Pulmonary artery endothelial cell (primary cell): ENCODE measurements at places on chromosomes 16 and 17. TPM values are rescaled to one million over a fixed set of nuclear protein-coding genes. Genes with fewer than 3 reads are reported as not detected.

ST6GALNAC2 gene
- 0.66 and 1.7 TPM in 2 replicates for total RNA-seq

ASB16 gene
- not detected in 2 replicates for total RNA-seq

XPO6 gene
- 76.8 and 106 TPM in 2 replicates for total RNA-seq

CLEC3A gene
- total RNA-seq: not detected in 2 replicates

DNA sequence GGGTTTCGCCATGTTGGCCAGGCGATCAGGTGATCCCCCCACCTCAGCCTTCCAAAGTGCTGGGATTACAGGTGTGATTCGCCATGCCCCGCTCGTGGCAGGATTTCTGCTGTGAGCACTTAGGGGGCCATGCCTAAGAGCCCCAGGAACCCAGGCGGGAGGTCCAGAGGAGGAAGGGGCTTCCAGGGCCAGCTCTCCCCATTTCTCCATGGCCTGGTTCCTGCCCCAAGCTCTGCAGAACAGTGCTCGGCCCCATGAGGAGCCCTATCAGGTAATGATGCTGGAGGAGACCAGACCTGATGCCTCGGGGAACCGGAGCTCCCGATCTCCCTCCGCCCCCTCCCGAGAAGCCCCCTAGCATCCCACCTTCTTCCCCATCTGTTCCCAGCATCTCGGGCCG is 53.6 kb downstream of the RMI2 start:
- DNase-seq: no peak

GRCh38 chr17:74599023-74599399 is 6.9 kb upstream of the CD300LD start:
- no peak for DNase-seq

DNA sequence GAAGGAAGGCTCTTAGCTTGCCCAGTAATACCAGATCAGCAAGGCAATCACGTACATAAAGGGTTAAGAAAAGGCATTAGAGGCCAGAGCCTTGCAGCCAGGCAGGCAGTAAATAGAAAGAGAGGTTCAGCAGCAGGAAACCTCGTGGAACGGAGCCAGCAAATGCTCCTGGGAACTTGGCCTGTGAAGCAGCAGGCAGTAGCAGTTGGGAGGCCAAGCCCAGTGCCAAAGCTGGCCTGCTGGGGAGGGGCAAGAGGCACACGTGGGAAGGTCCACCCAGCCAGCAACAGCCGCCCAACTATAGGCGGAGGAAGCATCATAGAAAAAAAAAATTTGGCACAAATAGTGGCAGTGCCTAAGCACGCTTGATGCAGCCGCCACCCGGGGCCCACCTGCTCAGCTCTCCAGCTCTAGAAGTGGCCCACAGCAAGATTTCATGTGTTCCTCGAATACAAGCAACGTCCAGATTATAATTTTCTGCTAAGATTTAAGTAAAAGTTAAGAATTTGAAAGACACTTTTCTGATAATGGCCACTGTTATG is 2339.5 kb downstream of the TP53TG3F start:
- no peak for DNase-seq

DNA sequence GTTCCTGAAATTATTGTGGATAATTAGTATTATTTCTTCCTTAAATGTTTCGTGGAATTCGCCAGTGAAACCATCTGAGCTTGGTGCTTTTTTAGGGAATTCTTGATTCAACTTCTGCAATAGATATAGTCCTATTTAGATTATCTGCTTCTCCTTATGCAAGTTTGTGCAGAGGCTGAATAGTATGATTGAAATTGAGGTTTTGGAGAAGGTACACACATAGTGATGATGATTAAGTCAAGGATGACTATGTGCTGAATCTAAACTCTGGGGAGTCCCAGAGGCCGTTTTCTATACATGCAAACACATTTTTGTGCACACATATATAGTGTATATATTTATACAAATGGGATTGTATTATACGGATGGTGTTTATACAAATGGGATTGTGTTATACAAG is 5.2 kb upstream of the MYH4 start:
- DNase-seq: no peak

- no peak for DNase-seq
Observed at GRCh38 chr17:44778656-44779210, 19.9 kb downstream of the ADAM11 start.

DNA sequence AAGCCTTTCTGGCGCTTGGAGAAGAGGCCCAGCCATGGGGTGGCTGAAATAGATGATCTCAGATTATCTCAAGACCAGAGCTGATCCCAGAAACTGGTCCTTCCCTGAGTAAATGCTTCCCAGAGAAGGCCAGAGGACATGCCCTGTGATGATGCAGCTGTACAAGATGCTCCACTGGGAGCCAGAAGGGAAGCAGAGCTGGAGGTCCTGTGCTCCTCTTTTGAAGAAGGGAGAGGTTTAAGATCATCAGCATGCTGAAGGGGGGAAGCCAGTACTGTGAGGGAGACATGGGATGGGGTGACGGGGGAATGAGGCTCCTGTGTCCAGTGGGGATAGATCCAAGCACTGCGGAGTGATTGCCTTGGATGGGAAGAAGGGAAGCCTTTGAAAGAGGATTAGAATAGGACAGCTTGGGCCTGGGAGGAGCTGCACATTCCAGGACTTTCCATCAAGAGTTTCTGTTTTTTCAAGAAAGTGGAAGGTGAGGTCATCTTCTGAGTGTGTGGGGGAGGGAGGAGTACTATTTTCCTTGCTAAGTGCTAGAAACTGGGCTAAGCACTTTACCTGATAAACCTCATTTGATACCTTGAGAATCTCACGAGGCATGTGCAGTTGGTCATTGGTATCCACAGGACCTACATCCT is 16.4 kb upstream of the ALOX15B start:
- DNase-seq: no peak

- DNase-seq: peak; percentile 89
Observed at GRCh38 chr16:82638095-82638798, 11.5 kb downstream of the CDH13 start.

- no peak for DNase-seq
Observed at GRCh38 chr16:69311533-69312387, 610 bp downstream of the VPS4A start.

DNA sequence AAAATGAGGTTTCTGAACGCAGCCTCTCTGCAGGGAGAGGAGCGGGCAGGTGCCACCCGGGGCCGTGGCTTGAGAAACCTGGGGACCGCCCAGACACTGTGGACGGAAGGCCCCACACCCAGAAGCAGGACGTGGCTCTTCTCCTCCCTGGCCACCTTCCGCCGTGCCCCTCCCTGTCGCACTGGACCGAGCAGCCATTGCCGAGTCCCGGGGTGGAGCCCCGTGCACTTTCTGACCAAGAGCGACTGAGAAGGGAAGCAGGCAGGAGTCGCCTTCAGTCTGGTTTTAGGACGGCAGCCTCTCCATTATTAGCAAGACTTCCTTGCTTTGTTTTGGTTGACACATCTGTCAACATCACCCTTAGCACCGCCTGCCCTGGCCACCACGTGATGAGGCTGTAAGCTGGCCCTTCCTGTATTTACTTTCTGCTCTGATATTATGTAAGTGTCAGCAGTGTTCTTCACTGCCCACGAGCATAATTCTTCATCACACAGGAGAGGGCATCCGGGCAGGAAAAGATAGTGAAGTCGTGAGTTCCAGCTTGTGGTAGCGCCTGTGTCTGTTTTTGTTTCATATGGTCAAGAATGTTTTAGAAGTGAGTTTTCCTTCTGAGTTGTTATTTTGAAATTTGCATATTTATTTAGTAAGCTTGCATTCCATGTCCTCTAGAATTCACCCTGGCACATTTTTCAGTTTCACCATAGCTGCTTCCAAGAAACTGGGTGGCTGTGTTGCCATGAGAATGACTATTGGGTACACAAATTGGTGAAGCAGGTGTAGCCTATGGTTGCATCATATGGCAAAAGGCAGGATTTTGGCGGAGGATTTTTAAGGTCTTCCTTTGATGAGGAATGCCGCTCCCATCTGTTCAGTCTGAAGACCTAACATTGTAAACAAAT is 1.0 kb downstream of the HERPUD1 start:
- peak; percentile 70 for DNase-seq

GRCh38 chr17:57682701-57683100 is 62.4 kb downstream of the CCDC182 start:
- no peak for DNase-seq

GRCh38 chr16:165539-166374 is at the start of gene HBM:
Gene HBM (plus strand): TSS chr16:165978. CDS start chr16:165998, 20 bp downstream.
- DNase-seq: no peak

GRCh38 chr16:48611329-48612137 is 1.6 kb upstream of the N4BP1 start:
- DNase-seq: no peak

- DNase-seq: no peak
Observed at GRCh38 chr16:65763640-65764305, 602.7 kb upstream of the CDH5 start.

GRCh38 chr17:49996495-49997300 is 1.7 kb upstream of the DLX3 start:
- DNase-seq: no peak

GRCh38 chr17:21711182-21711581 is 18.9 kb downstream of the KCNJ18 start:
- no peak for DNase-seq

GRCh38 chr17:57739402-57740234 is 5.5 kb downstream of the CCDC182 start:
- DNase-seq: no peak

GRCh38 chr17:8004899-8005298 is 2.5 kb downstream of the GUCY2D start:
- DNase-seq: no peak

DNA sequence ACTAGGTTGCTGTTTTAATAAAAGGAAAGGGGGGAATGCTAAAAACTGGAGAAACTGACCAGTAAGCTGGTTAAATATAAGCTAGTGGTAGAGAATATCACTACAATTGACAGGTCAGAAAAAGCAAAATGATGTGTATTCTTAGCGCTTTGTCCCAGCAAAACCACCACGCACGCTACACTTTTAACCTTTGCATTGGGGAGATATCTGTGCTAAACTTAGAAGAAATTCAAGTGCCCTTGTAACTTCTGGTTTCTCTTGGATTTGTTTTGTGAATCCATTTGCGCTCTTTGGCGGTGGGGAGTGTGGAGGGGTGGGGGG is 1.4 kb downstream of the GAN start:
- DNase-seq: no peak

DNA sequence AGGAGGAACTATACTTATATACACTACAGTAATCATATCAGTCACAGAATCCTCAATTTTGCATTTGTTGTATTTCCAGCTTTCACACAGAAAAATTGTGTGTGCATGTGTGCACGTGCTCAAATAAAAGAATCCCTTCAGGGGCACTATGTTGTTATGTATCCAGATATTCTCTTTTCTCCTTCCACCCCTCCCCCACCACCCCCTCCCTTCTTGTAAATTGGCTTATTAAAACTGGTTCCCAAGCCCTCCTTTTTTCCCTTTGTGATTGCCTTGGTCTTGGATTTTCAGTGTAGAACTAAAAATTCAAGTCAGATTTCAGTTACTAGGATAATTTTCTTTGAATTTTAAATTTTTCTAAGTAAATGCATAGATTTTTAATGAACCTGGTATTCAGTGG is 86.3 kb downstream of the WNT3 start:
- DNase-seq: no peak

DNA sequence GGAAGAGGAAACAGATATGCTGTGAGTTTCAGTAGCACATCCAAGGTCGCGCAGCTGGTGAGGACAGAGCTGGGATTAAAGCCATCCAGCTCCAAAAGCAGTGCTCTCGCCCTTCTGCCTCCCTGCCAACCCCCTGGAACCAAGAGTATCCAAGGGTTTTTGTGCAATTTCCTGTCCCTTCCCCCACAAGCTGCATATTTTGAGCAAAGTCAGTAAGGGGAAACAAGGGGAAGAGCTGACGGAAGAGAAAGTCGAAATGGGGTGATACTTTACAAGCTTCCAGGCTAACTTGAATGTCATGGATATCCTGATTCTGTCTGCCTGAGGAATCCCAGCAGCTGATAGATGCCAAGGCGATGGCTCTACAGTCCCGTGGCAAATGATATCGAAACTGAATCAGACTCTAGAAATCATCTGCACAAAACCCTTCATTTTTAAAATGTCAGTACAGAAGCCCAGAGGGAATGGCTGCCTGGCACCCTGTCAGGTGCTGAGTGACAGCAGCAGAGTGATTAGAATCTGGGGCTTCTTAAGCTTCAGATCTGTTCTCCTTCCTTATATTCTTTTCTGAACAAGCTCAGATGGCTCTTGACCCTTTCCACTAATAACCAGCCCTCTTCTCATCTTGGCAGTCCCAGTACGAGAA is 42.9 kb upstream of the TEKT3 start:
- DNase-seq: no peak

- DNase-seq: no peak
Observed at GRCh38 chr17:27481327-27481726, 25.1 kb downstream of the KSR1 start.

- no peak for DNase-seq
Observed at GRCh38 chr17:82489117-82489516, 30.4 kb upstream of the FOXK2 start.

- DNase-seq: no peak
Observed at GRCh38 chr17:30391534-30391933, 12.8 kb downstream of the CPD start.

DNA sequence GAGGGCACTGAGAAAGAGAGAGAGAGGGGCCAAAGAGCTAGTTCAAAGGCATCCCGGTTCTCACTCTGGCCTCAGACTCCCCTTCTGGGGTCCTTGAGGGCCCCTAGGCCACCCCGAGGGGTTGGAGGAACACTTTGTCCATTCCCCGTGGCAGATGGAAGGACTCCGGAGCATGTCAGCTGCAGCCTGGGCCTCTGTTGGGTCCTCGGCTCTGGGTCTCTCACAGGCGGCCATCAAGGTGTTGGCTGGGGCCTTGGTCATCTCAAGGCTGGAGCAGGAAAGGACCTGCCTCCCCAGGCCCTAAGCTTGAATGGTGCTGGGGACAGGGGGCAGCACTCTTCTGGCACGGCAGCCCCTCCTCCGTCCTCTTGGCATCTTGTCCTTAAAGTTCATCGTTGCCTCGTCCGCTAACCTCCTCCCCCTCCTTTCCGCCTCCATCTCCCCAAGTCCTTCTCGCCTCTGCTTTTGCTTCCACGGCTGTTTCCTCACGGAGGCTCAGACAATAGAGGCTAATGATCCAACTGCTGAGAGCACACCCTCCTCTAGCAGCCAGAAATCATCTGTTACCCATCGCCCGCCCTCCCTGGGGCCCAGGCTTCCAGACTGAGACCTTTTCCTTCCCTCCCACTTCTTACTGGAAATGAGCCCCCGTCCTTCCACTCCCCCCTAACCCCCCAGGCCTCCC is 23.3 kb downstream of the CCR7 start:
- no peak for DNase-seq

- DNase-seq: no peak
Observed at GRCh38 chr16:55832773-55833691, at the start of gene CES1. Gene CES1 (minus strand): TSS chr16:55833096. CDS start chr16:55833055, 41 bp downstream.

DNA sequence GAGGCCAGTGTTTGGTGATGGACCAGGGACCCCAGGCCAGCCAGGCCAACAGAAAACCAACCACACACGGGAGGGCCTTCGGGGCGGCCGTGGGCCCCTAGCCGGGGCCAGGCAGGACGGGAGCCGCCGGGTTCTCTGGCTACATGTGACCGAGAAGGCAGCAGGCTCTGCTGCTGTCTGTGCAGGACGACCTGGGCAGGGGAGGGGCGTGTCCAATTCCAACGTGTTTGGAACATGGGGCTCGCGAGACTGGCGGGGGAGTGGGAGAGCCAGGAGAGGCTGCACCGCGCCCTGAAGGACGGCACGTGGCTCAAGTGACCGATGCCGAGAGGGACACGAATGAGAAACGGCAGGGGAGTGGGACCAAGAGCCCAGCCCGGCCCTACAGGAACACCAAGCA is 75.4 kb downstream of the LMF1 start:
- no peak for DNase-seq

- DNase-seq: no peak
Observed at GRCh38 chr17:1315891-1316403, 36.5 kb downstream of the TRARG1 start.
